ENCODE measurements at places on chromosomes 2 and 18.
A peak's percentile ranks its signal among the peaks of the same experiment; 100 is the strongest.

DNA sequence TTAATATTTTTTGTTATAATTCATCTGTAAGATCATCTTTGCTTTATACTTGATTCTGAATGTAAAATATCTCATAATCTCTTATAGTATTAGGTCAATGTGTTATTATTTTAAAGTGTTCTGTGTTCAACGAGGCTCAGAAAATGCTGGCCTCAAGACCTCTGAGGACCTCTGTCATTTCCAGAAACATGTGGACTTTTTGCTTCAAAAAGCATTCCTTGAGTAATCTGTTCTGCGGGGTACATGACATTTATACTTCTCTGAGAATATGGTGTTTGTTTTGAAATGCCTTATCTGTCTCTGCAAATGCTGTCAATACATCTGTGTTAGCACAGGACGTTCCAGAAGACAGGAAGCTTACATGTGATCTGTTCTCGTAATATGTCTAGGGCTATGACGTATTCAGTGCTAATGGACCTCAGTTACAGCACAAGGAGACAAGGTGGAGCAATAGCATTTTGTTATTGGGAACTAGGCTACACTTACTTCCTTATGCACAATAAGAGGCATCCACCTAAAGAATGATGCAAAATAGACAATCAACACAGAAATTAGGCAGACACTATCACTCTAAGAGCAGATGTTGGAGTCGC is 37.6 kb upstream of the IL1RL1 start:
- DNase-seq: no peak

DNA sequence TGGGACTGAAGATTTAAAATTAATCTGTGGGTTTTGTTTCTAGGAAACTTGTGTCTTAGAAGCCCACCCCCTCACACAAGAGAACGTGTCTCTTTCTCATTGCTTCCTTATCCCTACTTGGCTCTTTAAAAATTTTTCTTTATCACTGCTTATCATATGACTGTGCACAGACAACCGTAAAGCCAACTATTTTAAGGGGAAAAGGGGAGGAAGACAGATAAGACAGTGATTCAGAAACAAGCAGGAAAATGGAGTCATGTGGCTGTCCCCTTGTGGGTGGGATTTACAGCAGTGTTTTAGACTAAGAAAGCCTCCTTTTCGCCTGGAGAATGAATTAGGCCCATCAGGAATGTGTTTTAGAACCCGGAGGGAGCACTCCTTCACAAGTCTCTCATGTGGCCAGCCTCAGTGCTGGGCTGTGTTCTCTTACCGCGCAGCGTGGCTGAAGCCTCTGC is 17.6 kb downstream of the PRKCE start:
- no peak for DNase-seq

GRCh38 chr18:79982736-79983135 is 5.6 kb downstream of the TXNL4A start:
- peak; percentile 51 for DNase-seq

GRCh38 chr2:168819829-168820489 is 17.5 kb downstream of the NOSTRIN start:
- no peak for DNase-seq

DNA sequence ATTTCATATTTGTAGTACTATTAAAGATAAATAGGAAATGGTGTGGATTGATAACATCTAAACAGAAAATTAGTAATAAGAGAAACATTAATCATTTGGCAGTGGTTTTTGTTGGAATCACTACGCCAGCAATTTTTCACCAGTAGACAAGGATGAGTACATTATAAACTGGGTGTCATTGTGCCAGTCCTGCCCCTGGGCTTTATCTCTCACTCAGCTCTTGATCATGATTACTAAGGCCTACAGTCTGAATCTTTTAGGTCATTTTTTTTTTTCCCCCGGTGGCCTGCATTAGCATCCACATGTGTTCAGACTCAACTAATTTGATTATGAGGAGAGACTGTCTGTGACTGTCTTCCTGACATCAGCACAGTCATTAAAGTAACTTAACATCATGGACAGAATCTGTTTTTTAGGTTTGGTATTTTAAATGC is 16.2 kb downstream of the GULP1 start:
- DNase-seq: no peak

DNA sequence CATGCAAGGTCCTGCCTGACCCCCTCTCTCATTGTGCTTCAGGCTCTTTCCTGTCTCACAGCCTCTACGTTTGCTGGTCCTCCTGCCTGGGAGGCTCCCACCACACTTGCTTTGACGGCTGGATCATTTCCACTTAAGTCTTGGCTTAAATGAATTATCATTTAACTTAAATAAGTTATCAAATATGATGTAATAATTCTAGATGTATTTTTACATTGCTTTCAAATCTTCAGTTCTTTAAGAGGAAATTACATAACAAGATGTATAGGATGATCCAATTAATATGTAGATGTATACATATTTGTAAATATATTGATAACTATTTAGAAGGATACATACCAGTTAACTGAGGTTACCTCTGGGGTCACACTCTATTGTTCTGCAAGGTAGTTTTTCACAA is 102.6 kb upstream of the SP3 start:
- no peak for DNase-seq

DNA sequence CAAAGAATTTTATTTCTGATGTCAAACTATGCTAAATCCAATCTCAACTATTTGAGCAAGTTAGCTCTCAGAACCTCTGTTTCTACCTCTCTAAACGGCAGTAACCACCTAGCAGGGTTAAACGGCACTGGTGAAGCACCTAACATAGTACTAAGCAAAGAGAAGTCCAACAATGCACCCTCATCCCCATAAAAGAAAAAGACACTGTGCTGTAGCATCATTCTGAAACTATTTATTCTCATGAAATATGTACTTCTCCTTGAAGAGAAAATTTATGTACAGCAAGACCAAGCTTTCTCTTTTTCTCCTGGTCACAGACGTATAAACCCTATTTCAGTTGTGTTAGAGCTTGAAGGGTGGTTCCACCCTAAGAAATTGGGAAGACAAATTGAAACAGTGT is 4.8 kb downstream of the MEX3C start:
- no peak for DNase-seq

GRCh38 chr2:71716697-71717624 is 263.6 kb downstream of the DYSF start:
- no peak for DNase-seq
